ENCODE measurements at places on chromosomes 2 and 18.

GRCh38 chr2:33475224-33476130 lies 972 bp upstream of the RASGRP3 start:
- DNase-seq, result peak; percentile 71

GRCh38 chr2:133817680-133818566 lies 249.7 kb upstream of the NCKAP5 start:
- DNase-seq, result no peak

DNA sequence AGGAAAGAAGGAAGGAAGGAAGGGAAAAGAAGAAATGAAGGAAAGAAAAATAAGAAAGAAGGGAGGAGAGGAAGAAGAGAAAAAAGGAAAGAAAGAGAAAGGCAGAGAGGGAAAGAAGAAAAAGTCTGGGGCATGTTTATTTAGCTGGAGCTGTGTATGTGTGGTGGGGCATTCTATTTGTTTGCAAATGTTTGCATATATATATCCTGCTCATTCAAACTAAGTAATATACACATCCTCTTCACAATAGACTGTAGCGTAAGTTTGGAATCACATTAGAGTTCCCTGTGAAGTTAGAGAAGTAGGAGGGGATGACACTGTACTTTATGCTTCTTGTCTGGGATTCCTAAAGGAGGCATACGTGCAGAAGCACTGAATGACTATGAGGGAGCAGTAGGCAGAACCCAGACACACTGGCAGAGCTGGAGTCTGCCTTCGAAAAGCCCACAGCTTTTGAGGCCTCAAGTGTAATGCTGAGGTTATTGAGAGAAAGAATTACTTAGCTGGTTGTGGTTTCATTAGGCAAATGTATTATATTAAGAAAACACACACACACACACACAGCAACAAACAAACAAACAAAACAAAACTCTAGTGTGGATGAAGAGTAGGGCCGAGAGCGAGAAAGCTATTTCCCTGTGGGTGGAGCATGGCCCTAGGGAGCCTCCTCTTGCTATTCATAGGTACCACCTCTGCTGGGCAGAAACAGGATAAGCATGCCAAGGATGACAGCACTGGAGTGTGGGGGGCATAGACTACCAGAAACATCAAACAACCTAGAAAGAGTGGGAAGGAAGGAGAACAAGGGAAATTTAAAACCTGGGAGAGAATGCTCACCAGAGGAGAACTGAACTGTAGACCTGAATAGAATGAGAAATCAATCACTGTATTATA lies 905.1 kb upstream of the NXPH2 start:
- DNase-seq, result no peak

DNA sequence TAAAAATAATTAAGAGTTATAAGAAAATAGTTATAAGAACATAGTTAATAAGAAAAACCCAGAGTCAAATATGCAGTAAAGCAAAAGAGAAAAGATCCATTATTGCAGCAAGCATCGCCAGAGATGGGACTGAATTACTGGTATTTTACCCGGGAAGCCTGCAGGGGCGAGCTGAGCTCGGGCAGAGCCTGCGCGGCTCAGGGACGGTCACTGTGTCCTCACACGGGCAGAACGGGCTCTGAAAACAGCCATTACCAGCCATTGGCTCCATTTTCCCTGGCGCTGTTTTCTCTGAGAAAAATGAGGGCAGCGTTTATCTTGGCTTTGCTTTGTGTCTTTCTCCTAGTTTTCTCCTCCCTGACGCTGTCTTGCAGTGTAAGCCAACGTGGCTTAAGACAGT lies 95.3 kb upstream of the ALKAL2 start:
- DNase-seq, result no peak

- DNase-seq, result no peak
These were observed 190.8 kb upstream of the NDUFV2 start for GRCh38 chr18:8911408-8912340.

DNA sequence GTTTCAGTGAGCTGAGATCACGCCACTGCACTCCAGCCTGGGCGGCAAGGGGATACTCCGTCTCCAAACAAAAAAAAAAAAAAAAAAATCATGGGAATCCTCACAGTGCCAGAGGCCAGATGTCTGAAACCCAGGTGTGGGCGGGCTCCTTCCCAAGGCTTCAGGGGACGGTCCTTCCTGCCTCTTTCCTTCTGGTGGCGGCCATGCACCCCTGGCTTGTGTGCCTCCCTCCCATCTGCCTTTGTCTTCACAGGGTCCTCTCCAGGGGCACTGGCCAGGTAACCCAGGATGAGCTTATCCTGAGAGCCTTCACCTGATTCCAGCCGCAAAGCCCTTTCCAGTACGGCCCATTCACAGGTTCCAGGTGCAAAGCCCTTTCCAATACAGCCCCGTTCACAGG lies 40.9 kb upstream of the GPC1 start:
- DNase-seq, result peak; percentile 16

GRCh38 chr2:19176977-19177376 lies 181.4 kb downstream of the OSR1 start:
- DNase-seq, result no peak

DNA sequence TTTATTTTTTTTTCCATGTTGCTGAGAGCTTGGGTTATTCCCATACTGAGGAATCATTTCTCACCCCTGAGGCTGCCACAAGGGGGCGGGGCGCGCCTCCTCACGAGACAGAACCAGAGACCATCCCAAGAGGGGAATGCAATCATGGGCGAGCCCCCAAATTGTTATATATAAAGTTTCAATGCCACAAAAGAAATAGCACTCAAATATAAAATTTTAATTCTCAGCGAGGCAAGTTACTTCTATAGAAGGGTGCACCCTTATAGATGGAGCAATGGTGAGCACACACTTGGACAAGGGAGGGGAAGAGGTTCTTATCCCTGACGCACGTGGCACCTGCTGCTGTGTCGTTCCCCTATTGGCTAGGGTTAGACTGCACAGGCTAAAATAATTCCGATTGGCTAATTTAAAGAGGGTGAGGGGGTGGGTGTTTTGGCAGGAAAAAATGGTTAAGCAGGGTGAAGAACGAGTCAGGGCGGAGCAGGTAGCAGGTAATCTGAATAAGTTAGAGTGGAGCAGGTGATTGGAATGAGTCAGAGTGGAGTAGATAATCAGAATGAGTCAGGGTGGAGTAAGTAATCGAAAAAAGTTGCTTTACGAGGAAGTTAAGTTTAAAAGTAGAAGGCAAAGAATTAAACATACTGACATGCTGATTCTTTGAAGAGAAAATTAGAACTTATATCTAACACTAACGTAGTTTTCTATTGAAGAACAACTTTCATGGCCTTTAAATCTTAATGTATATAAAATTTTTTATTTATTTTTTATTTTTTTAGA lies 177.5 kb downstream of the MTCL1 start:
- DNase-seq, result no peak

DNA sequence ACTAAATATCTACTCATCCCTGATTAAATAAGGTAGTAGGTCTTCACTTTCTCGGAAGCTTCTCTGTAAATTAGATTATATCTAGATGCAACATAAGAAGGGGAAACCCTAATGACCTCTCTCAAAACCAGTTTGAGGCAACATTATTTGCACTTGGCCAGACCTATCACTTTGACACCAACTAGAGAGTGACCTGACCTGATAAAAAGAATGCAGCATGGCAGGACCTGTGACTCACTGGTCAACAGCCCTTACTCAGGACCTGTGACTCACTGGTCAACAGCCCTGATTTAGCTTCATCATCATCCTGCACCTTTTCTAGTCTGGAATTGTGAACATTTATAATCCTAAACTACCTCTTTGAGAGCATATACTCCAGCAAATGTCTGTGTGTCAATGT lies 1957.7 kb upstream of the CELF4 start:
- no peak for DNase-seq

- no peak for DNase-seq
These were observed 177.8 kb downstream of the ACKR3 start for GRCh38 chr2:236747426-236747825.

GRCh38 chr18:36189486-36189885 lies 2.2 kb downstream of the MOCOS start:
- no peak for DNase-seq

GRCh38 chr2:233413046-233413445 lies 58.8 kb downstream of the DGKD start:
- DNase-seq, result no peak

DNA sequence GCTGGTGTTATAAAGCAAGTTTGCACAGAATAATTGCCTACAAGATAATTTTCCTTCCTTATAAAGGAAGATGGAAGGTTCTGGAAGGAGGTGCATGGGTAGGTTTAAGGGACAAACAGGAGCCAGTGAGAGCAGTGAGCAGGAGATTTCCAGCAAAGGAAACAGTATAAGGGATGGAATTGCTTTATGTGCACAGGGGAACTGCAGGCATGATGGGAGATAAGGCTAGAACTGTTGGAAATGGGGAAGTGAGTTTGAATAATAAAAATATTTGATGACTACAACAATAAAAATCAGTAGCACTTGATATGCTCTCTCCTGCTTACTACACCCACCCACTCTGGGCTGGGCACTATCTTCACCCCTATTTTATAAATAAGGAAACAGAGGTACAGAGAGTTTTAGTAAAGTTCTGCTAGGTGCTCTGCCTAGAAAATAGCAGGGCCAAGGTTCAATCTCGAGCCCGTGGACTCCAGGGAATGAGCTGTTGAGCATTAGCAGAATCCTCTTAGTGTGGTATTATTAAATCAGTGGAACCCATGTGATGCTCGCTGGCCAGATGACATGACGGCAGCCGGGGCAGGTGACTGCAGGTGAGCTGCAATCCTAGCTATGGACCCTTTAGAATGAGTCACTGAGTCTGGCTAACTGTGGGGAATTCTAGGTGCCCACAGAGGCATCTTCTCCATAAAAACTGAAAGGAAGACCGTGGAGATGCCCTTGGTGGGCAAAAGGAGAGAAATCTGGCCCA lies 302.5 kb downstream of the PIEZO2 start:
- no peak for DNase-seq

DNA sequence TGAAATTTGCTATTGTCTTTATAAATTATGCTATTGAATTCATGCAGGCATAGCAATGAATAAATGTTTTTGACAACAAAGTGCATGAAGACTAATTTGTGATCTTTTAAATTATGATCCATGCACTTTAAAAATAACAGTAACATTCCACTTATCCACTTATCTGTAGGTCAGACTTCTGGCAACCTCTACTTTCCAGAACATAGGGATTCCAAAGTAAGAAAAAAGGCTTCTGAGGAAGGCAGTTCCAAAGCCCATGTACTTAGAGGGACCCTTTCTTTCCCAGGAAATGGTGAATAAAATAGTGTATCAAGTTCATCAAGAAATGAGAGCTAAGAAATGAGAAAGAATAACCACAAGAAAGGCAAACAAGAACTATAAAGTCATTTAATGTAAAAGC lies 58.3 kb downstream of the VIL1 start:
- no peak for DNase-seq

DNA sequence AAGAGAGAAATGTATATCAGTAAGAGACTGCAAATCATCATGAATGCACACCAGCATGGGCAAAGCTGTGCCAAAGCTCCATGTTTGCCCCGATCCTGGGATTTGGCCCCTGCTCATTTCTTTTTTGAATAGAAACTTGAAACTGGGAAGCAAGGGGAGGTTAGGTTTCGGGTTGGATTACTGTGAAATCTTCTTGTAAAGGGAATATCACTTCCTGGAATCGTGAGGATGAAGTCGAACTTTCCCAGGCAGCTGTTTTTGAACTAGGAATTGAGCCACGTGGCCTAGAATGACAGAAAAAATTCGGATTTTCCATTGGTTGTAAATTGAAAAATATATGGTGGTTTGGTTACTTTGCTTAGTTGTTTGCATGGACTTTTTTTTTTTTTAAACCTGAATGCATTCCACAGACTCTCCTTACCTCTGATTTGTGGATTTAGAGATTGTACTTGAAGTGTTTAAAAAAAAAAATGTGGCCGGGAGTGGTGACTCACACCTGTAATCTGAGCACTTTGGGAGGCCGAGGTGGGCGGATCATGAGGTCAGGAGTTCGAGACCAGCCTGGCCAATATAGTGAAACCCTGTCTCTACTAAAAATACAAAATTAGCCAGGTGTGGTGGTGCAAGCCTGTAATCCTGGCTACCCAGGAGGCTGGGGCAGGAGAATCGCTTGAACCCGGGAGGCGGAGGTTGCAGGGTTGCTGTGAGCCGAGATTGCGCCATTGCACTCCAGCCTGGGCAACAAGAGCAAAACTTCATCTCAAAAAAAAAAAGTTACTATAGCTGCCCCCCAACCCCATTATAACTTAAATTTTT lies 32.1 kb downstream of the GRHL1 start:
- DNase-seq, result no peak

DNA sequence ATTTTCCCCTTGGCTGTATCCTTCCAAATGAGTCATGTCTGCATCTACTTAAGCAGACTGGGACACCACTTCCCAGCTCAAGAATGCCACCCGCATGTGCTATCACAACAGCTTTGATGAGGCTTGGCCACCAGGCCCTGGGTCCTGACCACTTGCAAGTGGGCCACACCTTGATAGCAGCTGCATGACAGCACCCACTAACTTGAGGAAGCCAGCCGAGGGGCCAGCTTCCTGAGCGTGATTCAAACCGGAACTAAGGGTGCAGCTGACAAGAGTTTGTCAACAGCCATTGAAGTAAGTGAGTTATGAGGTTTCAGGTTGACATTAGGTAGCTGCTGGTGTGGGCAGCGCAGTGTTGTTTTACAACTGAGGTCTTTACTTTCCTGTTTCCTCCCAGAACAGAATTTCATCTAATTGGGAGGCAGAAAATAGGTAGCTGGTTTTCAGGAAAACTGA lies 54.4 kb downstream of the EPHA4 start:
- no peak for DNase-seq

DNA sequence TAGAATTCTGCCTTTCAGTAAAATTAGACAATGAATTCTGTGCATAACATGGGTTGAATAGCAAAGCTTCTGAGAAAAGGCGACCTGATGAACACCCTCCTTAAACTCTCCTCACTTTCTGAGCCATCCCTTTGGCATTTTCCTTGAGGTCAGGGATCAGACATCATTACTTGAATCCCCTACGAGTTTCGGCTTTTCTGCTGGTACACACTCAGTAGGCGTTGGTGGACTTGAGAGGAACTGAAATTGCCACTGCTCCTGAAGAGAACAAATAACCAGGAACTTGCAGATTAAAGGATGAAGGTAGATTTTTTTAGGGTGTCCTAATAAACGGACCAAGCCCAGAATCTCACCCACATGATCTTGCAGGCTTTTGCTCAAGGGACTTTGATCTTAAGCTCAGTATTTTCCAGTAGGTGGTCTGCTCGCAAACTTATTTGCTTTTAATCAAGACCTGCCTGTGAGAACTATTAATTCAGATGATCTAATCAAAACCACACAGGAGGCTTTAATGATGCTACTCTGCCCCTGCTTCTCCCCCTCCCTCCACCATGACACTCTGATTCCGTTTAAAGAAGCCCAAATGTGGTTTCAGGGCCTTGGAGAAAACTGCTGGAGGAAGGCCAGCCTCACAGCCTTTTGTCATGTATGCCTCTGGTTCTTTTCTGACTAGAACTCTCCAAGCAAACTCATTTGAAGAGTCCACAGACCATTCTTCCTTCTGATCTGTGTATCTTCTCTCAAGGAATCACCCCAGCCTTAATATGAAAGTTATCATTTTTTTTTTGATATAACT lies 124.9 kb downstream of the PRKCE start:
- DNase-seq, result no peak

- DNase-seq, result no peak
These were observed 557.5 kb downstream of the ARHGAP15 start for GRCh38 chr2:143686585-143687164.
